ENCODE measurements at places on chromosomes 5 and 9.
A peak's percentile ranks its signal among the peaks of the same experiment; 100 is the strongest.

- DNase-seq: no peak
Observed at GRCh38 chr5:82894716-82895115, 182.5 kb downstream of the TMEM167A start.

- DNase-seq: no peak
Observed at GRCh38 chr9:123318961-123319421, 37.0 kb upstream of the CRB2 start.

- DNase-seq: no peak
Observed at GRCh38 chr9:35686222-35687203, 3.2 kb downstream of the TPM2 start.

DNA sequence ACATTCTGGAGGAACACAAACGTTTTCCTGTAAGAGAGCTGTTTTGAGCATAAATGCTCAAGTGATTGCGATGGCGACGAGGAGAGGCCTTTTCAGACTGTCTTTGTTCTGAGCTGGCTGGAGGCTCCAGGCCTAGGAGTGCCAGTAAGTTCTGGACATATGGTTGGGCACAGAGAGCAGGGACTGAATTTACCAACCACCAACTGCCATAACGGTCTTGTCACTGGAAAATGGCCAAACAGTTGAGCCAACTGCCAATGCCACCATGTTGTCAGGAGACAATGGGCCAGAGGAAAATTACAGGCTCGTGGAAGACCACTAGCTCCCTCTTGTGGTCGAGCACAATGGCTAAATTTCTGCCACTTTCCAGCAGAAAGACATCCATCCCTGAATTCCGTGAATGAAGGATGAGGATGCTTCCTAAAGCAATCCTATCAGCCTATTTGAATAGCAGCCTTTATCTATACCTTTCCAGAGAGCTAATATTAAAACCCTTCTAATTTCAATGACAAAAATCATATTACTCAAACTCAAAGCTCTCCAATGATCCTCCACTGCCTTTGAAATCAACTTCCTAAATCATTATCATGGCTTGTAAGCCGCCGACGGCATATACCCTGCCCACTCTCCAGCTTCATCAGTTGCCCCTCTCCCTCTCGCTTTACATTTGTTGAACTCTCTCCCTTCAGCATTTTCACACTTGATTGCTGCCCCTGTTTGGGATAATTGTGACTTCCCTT, 66.9 kb upstream of the GLIS3 start:
- peak; percentile 1 for DNase-seq

GRCh38 chr5:119220576-119221197, 135.1 kb upstream of the TNFAIP8 start:
- no peak for DNase-seq

DNA sequence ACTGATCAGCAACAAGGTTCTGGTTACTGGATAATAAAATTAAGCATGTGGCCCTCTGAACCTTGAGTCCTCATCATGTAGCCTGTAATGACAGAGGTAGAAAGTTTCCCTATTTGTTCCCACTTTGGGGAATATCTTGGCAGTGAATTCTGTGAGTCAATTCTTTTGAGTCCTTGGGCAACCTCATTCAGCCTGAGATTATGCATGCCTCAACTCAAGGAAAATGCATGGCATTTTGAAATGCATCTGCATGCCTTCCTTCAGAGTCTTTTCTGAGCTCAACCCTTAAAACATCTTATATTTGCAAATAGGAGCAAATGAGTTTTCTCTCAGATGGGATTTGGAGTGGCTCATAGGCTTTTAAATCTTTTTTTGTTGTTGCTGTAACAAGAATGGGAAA, 218.1 kb upstream of the CD180 start:
- DNase-seq: no peak

DNA sequence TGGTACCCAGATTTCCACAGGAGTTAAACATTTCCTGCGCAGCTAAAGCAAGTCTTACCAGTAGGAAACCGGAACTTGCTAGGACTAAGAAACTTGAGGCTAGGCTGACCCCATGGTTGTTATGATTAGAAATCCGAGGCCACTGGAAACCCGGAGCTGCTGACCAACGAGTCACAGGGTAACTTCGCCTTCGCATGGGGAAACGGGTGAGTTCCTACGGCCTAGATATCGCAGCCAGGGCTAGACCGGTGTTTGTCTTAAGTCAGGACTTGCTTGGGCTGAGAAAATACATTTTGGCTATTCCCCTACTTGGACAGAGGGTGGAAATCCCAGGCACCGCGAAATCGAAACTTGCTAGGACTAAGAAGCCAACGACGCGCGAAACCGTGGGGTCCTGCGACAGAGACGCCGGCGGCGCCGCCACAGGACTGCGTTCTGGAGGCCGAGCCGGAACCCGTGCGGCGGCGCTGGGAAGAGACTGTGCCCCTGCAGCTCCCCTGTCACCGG, 1.6 kb upstream of the ANXA2R start:
- DNase-seq: no peak

DNA sequence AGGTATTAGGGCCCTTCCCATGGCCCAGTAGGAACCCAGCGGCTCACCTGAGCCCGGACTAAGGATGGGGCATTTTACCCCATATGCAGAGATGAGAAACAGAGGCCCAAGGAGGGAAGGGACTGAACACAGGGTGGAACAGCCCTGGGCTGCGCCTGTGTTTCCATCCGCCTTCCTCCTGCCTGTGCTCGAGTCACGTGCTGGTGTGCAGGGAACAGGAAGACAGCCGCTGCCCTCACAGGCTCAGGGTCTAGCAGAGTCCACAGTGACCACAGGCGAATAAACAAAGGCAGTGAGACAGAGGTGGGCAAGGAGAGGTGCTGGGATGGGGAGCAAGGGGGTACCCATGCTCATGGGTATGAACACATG, 129.4 kb downstream of the C9orf50 start:
- DNase-seq: no peak

GRCh38 chr9:134332266-134332665, 6.0 kb downstream of the RXRA start:
- no peak for DNase-seq

GRCh38 chr5:33536802-33537201, 96.0 kb downstream of the TARS1 start:
- no peak for DNase-seq

- DNase-seq: no peak
Observed at GRCh38 chr5:43156388-43156787, 35.6 kb upstream of the NIM1K start.

- DNase-seq: no peak
Observed at GRCh38 chr9:5817862-5818261, 15.1 kb downstream of the ERMP1 start.

GRCh38 chr5:43429706-43430105, 17.5 kb upstream of the CCL28 start:
- no peak for DNase-seq

DNA sequence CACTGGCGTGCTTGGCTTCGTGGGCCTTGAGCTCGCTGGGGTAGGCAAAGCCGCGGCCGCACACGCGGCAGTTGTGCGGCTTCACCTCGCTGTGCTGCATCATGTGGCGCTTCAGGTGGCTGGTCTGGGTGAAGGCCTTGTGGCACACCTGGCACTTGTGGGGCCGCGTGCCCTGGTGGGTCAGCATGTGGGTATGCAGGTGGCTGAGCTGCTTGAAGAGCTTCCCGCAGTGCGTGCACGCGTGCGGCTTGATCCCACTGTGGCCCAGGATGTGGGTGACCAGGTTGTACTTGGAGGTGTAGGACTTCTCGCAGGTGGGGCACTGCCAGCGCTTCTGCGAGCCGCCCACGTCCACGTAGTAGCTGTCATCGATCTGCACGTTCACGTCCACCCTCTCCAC, 46.8 kb downstream of the ZNF366 start:
- DNase-seq: no peak

GRCh38 chr9:32004431-32005076, 379.9 kb upstream of the ACO1 start:
- DNase-seq: no peak

DNA sequence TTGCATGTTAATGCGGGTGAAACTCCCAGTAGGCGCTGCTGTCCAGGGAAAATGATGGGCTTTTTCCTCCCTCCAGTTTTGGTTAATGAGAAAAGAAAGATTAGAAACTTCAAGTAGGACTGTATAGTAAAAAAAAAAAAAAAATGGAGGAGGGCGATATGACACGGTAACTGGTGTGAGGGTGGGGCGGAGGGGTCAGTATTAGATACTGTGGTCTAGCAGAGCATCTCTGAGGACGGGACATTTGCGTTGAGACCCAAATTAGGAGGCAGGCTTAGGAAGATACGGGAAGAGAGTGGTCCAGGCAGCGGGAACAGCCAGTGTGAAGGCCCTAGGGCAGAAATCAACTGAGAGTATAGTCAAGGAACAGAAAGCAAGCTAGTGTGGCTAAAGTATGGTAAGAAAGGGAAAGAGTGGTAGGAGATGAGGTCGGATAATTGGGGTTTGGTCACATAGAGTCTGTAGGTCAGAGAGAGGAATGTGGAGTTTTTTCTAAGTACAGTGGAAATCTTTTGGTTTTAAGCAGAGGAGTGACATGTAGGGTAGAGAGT, 707 bp downstream of the RMND5B start:
- DNase-seq: no peak

DNA sequence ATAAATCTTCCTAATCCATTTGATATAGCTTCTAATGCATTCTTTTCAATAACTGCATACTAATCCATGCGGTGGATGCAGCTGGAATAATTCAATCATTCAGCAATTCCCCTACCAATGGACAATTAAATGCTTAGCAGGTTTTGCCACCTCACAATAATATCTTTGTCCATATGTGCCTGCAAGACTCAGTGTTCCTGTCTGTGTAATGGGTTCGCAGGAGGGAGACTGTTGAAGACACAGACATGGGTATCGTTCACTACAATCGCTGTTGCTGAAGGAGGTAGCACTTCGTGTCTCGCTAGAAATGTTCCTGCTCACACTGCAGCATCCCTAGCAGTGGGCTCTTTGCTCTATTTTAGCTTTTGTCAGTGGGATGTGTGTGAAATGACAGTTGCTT, 214.4 kb downstream of the MED10 start:
- DNase-seq: no peak

- DNase-seq: no peak
Observed at GRCh38 chr5:179836225-179837019, 15.7 kb downstream of the SQSTM1 start.

DNA sequence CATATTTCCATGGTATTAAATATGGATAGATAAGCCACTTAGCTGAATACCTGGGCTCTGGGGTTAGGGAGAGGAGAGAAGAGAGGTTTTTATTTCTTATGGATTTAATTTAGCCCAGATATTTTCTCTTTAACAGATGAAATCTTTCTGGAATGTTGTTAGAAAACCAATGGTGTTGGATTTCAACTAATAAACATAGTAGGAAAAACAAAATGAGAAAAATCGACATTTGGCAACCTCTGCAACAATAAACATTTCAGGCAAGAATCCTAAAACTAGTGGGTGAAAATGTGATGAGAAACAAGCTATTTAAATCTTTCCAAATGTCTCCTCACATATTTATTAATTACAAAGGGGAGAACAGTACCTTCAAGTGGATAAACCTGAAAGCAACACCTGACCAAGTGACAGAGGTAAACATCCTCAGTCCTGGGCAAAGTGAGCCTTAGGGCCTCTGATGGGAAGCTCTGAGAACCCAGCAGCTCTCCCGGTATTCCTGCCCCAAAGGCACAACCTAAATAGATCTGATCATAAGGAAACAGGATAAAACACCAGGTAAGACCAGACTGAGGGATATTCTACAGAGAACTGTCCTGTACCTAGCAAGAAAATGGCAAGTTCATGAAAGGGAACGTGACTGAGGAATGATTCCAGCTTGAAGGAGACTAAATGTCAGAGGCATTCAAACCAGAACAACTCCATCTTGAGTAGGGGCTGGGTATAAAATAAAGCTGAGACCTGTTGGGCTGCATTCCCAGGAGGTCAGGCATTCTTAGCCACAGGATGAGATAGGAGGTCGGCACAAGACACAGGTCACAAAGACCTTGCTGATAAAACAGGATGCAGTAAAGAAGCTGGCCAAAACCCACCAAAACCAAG, 163.7 kb downstream of the ESM1 start:
- no peak for DNase-seq

- no peak for DNase-seq
Observed at GRCh38 chr5:143636931-143637528, 174.9 kb upstream of the HMHB1 start.

GRCh38 chr5:174706997-174707572, 17.3 kb upstream of the MSX2 start:
- DNase-seq: no peak

DNA sequence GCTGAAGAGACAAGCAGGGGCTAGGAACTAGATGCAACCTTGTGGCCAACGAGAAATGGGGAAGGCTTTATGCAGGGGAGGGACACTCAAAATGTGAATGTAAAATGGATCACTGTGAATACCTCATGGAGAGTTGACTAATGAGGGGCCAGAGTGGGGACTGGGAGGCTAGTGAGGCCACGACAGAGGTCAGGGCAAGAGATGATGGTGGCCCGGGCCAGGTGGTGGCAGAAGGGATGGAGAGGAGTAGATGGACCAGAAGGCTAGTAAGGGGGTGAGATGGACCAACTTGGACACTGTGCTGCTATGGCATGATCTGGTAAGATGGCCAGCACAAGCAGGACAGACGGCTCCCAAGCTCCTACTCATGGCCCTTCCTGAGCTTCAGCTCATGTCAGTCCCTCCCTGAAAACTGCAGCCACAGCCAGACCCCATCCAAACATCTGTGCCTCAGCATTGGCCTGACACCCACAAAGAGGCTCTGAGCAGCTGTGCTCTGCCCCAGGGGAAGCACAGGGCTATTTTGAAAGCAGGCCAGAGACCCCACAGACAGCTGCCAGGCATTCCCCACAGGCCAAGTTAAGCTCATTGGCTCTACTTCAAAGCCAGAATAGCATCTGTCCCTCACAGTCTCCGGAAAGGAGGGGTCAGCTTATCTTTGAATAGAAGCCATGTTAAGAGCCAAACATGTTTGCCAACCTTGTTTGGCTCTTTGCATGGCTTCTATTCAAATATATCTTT, 22.1 kb downstream of the P4HA2 start:
- no peak for DNase-seq

DNA sequence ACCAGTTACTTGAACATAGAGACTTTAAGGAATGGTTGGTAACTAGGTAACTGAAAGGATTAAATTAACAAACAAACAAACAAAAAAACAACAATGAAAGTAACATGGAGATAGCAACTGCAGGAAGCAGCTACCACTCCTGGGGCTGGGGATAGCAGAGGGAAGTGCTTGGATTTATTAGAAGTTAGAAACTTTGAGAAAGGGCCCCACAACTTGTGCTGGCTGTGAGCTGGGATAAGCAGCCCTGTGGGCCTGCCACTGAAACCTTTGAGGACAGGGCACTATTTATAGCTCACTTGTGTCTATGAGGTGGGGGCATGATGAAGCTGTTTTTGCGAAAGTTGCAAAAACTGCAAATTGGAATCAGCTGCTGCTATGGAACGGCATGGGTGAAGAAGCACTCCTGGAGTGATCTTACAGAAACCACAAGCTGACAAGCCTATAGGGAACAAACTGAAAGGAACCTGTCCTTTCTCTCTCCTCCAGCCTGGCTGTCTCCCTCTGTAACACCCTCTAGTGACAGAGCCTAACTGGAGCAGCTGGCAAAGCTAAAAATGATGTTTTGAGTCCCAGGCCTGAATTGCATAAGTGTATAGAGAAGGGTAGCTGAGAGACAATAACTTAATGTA, 91.4 kb upstream of the RANBP6 start:
- no peak for DNase-seq

GRCh38 chr5:116296335-116297072, 211.7 kb downstream of the COMMD10 start:
- no peak for DNase-seq
